ENCODE measurements at places on chromosomes 12 and 14.

GRCh38 chr14:73968885-73969284 lies 18.8 kb downstream of the COQ6 start:
- no peak for DNase-seq

DNA sequence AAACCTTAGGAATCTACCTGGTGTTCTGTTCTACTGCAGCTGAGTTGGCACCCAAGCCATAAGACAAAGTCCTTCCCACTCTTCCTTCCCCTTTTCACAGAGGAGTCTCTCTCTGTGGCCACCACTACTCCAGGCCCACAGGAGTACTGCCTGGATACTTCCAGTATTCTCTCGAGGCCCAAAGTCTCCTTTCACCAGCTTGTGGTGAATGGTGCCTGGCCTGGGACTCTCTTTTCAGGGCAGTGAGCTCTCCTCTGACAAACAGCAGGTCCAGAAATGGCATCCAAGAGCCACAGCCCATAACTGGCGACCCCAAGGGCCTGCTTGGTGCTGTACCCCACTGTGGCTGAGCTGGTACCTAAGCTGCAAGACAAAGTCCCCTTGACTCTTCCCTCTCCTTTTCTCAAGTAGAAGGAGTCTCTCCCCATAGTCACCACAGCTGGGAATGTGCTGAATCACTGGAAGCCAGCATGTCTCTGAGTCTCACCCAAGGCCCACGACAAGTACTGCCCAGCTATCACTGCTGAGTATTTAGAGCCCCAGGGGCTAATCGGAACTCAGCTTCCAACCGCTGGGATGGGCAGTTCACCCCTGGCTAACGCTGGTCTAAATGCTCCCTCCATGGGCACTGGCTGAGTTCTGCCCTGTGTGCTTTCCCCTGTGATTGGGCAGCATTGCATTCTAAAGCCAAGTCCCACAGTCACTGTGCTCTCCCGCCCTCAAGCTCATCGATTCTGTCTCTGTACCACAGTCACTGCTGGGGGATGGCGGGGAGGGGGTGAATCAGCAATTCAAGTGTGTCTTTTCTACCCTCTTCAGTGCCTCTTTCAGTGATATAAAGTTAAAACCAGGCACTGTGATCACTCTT lies 6.1 kb downstream of the A2ML1 start:
- DNase-seq: no peak

DNA sequence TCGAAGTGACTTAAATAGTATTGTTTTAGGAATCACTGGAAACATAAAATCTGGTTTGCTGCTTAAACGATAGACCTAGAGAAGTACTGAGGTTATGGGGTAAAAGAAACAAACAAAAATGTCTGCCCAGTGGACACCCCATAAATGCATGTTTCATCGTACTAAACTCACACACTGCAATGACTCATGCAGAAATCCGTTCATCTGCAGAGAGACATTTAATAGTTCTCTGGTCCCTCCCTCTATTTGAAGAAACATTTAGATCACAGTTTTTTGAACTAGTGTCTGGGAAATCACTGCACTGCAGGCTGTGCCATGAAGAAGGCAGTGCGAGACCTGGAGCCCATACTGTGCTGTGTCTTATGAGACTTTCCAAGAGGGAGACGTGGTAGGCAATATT lies 25.5 kb downstream of the SLC17A8 start:
- DNase-seq: no peak

GRCh38 chr14:49733836-49734235 lies 34.1 kb upstream of the KLHDC2 start:
- no peak for DNase-seq

GRCh38 chr12:50088577-50089335 lies 3.6 kb downstream of the SMARCD1 start:
- peak; percentile 68 for DNase-seq

- no peak for DNase-seq
Observed at GRCh38 chr14:55927028-55927427, 191.2 kb upstream of the PELI2 start.

DNA sequence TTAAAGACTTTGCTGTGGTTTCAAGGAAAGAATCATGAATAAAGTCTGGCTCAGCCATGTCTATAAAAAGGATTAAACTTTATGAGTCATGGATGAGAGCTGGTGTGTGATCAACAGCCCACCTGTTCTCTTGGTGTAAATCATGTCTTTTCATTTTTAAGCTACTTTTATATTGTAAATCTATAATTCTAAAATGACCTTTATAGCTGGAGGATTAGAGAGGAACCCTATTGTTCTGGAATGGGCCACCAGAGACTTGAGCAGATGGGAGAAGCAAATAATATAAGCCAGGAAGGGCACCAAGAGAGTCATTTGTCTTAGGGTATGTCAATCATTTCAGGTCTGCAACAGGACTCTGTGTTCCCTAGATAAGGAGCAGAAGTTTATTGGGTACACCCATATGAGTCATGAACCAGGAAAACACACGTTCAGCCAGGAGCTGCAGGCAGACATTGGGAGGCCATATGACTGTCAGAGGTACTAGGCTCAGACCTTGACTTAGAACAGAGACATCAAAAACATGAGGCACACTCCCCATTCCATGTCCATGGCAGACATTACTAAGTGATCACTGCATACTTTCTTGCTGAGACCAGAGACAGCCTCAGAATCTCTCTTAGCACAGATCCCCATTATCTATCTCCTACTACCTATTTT lies 49.3 kb downstream of the NDUFA12 start:
- DNase-seq: no peak

DNA sequence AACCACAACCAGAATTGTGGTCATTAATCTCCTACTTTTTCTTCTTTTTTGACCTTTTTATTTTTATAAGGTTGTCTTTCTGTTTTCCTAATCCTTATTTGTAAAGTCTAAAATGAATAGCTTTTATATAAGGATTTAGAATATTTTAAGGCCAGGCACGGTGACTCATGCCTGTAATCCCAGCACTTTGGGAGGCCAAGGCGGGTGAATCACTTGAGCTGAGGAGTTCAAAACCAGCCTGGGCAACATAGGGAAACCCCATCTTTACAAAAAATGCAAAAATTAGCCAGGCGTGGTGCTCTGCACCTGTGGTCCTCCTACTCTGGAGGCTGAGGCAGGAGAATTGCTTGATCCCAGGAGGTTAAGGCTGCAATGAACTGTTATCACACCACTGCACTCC lies 55.1 kb downstream of the IFT81 start:
- DNase-seq: no peak

DNA sequence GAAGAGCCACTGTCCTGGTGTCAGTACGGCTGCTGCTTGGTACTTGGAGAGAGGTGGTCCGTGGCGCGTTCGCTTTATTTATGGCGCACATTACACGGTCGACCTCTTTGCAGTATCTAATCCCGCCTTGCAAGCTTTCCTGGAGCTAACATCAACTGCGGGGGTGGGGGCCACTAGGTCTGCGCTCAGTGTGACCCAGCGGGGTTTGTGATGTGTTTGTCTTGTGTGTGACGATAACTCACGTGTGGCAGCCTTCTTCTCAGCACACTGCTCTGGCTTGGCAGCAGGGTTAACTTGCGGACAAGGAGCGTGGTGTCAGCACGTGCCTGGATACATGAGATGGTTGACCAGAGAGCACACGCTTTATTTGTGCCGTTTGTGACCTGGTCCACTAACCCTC lies 122.2 kb upstream of the RTL1 start:
- DNase-seq: no peak

DNA sequence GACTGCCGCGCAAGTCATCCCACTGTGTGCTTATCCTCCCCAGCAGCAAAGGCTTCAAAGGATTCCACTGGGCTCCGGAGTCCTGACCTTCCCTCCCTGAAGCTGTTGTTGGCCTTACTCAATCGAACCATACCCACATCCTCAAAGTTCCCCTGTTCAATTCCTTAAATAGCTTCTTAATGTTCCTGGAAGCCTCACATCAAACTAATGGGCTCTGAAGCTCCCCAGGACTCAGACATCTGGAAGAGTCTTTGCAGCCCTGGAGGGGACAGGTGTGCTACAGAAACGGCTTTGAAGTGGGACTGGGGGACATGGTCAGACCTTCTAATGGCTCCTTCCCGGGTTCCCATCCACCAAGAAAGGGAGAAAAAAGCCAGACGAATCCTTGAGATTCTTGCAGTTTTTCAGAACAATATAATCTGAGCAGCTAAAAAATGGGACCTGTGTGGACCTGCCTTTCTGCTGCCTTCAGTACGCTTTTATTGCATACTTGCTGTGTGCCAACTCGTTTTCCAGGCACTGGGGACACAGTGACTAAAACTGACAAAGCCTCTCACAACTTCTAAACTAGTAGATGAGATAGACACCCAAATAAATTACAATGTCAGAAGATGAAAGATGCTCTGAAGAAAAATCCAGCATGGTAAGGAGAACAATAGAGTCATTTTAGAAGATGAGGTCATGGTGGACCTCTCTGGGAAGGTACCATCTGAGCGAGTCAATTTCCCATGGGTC lies 204.5 kb downstream of the MON2 start:
- no peak for DNase-seq

DNA sequence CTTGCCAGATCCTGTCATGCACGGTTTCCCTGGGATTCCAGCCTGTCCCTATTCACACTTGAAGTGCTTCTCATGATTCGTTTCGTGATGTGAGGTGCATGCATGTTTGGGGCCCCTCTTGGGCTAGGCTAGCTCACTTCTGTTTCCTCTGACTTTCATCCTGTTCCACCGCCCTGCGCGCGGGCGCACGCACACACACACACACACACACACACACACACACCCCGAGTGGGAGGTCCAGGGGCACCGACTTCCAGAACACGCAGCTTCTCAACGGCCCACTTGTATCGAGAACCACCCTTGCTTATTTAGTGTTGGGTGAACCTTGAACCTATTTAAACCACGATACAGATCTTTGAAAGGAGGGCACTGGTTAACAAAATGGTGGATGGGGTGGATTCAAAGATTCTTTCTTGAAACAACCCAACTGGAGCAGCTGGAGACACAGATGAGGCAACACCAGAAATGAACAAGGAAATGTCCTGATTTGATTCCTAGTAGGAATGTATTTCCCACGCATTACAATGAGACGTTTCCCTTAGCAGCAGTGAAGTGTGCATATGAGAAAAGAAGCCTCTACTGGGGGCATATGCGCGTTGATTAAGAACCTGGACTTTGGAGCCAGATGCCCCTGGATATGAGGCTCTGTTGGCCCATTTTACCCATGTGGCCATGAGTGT lies 16.3 kb downstream of the ELK3 start:
- DNase-seq: no peak

- no peak for DNase-seq
Observed at GRCh38 chr12:21757735-21758134, 16.8 kb downstream of the KCNJ8 start.

GRCh38 chr14:95956601-95957460 lies 80.2 kb downstream of the TUNAR start:
- no peak for DNase-seq

GRCh38 chr14:36454599-36455240 lies 65.3 kb downstream of the NKX2-1 start:
- peak; percentile 79 for DNase-seq

- DNase-seq: no peak
Observed at GRCh38 chr12:4899364-4899763, 10.3 kb upstream of the KCNA1 start.

DNA sequence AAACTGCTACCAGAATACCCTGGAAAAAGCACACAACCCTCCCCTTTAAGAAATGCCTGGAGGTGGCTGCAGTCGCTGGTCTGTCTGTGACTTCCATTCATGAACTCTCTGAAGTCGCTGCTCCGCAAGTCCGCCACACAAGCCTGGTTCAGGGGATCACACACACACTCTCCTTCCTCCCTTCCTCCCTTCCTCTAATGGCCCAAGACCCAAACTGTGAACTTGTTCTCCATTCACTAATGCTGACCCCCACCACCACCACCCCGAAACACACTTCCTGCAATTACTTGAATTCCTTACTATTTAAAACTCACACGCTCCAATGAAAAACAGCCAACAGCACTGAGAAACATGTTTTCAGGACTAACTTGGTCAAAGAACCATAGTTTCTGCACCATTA lies 1.0 kb upstream of the LMO3 start:
- no peak for DNase-seq

GRCh38 chr12:79956896-79957295 lies 22.0 kb upstream of the PPP1R12A start:
- no peak for DNase-seq
